Activated CD8-positive, alpha-beta memory T cell treated with anti-CD3 and anti-CD28 coated beads, Interleukin-2, amount 10 ng/mL, durations not matched to agents 7 days and 5 days (primary cell): ENCODE measurements at places on chromosomes 7 and 10.
A peak's percentile ranks its signal among the peaks of the same experiment; 100 is the strongest.

DNA sequence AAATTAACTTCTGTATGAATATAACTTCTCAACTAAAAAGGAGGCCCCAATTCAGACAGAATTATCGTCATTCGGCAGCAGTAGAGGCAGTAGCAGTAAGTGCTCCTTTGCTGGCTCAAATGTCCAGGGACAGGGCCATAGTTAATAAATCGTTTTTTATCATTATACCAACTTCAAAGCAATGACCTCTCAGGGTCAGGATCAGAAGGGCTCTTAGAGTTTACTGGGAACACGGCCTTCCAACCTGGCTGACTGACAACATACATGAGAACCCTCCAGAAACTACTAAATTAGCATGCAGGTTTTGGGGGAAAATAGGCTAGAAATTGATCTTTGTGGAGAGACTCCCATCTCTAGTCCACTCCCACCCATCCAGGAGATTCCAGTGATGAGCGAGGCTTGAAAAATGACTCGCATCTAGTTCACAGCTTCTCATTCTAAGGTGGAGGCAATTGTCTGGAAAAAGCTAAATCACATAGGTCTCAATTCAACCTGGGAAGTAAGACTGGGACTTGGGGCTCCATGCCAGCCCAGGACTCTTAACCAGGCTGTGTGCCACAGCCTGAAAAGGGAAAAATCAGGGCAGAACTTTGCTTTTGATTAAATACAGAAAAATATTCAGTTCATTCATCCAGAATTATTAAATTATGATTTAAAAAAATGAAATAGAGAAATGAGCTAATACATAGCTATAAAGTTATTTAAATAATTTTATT is 84.6 kb downstream of the ABLIM1 start:
- H3K27me3 ChIP-seq: no peaks in the 10 kb centered on the region
- no peak for DNase-seq
- no peak overlapping the region for H3K27ac ChIP-seq
- no peaks in the 10 kb centered on the region for H3K36me3 ChIP-seq
- H3K4me3 ChIP-seq: no peak overlapping the region
- H3K4me1 ChIP-seq: no peaks in the 10 kb centered on the region

- peaks cover 3% of the 10 kb centered on the region for H3K4me1 ChIP-seq
- no peaks in the 10 kb centered on the region for H3K36me3 ChIP-seq
Observed at GRCh38 chr7:469563-469961, 50.1 kb downstream of the PDGFA start.

DNA sequence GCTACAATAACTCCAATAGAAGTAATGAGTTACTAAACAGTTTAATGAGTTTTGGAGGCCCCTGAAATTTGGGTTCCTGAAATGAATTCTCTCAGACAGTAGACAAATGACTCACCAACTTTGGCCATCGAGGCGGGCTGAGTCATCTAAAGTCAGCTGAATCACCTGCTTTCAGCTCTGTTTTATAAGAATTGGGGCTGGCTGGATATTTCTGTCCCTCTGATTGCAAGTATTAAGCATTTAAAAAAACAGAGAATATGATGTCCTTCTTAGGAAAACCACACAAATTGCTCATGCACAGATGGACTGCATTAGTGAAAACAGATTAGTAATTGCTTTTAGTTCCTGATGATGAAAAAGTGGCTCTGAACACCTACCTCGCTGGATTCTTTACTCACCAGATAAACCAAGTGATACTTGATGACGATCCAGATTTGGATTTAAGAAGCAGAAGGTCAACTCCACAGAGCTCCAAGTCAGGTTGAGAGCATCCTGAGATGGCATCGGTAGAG is 59.1 kb downstream of the ZNF365 start:
- no peaks in the 10 kb centered on the region for H3K36me3 ChIP-seq
- no peak overlapping the region for H3K27ac ChIP-seq
- H3K27me3 ChIP-seq: peaks cover 22% of the 10 kb centered on the region

GRCh38 chr7:50272808-50273207 is 31.7 kb upstream of the IKZF1 start:
- H3K27me3 ChIP-seq: no peaks in the 10 kb centered on the region
- peaks cover 10% of the 10 kb centered on the region for H3K36me3 ChIP-seq
- H3K4me1 ChIP-seq: peaks cover 64% of the 10 kb centered on the region
- H3K4me3 ChIP-seq: no peak overlapping the region
- H3K27ac ChIP-seq: no peak overlapping the region

- DNase-seq: no peak
- peak within 1 kb of the TSS; percentile 41 for H3K4me3 ChIP-seq
- peaks cover 82% of the 10 kb centered on the region for H3K27me3 ChIP-seq
Observed at GRCh38 chr7:137846827-137847567, at the start of gene DGKI. DGKI (minus strand) TSS chr7:137846974.

DNA sequence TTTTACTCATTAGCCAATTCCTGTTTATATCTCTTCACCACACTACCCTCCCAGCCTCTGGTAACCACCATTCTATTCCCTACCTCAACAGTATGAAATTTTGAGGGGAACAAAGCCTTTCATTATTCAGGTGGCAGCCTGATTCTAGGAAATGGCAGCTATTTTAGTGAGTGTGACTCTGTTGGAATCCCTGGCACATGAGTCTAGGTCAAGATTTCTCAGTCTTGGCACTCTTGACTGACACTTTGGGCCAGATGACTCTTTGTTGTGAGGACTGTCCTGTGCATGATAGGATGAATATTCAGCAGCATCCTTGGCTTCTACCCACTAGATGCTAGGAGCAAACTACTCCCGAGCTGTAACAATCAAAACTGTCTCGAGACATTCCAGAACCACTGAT is 322.8 kb upstream of the PHYHIPL start:
- no peak overlapping the region for H3K27ac ChIP-seq
- H3K4me3 ChIP-seq: no peak overlapping the region
- no peaks in the 10 kb centered on the region for H3K4me1 ChIP-seq

DNA sequence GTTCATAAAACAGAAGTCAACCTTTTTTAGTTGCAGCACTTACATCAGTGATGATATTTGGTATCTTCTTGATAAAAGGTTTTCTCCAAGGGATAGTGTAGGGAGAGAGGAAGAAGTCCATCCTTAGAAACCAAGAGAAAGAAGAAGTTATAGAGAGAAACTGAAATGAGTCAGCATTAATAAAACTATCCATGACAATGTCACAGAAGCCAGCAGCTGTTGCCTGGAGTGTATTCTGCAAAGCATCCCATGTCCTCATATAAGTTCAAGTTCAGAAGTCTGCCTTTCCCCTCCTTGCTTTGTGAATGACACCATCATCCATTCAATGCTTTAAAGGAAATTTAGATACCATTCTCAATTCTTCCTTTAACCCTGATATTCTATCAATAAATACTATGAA is 14.4 kb upstream of the COL1A2 start:
- H3K36me3 ChIP-seq: no peaks in the 10 kb centered on the region
- no peak for DNase-seq
- H3K4me1 ChIP-seq: no peaks in the 10 kb centered on the region
- no peak overlapping the region for H3K27ac ChIP-seq
- no peak overlapping the region for H3K4me3 ChIP-seq

DNA sequence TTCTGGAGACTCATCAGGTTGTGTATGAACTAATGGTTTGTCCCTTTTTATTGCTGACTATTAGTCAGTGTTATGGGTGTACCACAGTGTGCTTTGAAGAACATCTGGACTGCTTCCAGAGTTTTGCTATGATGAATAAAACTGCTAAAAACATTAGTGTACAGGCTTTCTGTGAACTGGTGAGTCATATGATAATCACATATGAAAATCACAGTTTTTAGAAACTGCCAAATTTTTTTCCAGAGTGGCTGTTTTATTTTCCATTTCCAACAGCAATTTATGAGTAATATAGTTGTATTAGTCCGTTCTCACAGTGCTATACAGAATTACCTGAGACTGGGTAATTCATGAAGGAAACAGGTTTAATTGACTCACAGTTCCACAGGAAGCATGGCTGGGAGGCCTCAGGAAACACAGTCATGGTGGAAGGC is 281.2 kb upstream of the VSTM2A start:
- H3K27me3 ChIP-seq: no peaks in the 10 kb centered on the region
- no peak overlapping the region for H3K27ac ChIP-seq
- H3K36me3 ChIP-seq: no peaks in the 10 kb centered on the region

DNA sequence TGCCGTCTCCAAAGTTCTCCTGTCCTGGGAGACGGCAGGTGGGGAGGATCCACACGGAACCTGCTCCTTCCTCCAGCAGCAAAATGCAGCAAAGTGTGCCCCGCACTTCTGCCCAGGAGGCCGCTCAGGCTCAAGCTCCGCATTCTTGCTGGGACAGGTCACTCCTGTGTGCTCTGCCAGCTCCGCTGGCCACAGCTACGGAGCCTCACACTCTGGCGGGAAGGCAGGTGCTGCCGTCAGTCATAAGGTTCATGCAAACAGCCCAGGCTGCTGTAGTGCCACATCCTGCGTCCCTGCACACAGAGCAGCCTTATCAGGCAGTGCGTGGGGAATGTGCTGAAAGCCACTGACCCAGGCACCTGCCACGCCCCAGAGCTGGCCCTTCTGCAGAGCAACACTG is 22.4 kb downstream of the ADGRA1 start:
- H3K4me1 ChIP-seq: no peaks in the 10 kb centered on the region
- no peaks in the 10 kb centered on the region for H3K27me3 ChIP-seq
- DNase-seq: no peak
- peaks cover 5% of the 10 kb centered on the region for H3K36me3 ChIP-seq
- no peak overlapping the region for H3K27ac ChIP-seq
- H3K4me3 ChIP-seq: no peak overlapping the region

DNA sequence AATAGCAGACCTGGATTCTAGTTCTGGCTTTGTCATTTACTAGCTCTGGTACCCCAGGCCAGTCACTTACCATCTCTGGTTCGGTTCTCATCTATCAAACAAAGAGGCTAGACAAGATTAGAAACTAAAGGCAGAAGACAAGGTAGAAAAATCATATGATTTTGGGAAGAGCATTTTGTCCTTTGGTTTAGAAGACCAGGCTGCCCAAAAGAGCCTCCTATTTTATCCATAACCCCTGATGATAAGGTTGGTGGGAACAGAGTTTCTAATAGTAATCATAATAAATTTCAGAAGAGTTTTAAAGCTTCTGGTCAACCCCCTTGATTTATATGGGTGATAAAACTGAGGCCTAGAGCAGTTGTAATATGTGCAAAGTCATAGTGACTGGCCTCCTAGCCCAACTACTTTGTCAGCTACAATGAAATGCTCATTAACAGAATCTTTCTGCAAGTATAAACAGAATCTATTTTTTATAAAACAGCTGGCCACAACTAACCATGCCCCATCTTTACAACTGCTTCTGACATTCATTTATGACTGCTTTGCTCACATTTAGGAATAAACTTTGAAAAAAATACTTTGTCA is 23.4 kb downstream of the COX15 start:
- H3K27ac ChIP-seq: no peak overlapping the region
- no peaks in the 10 kb centered on the region for H3K27me3 ChIP-seq
- peaks cover 15% of the 10 kb centered on the region for H3K36me3 ChIP-seq
- no peak overlapping the region for H3K4me3 ChIP-seq

GRCh38 chr7:33815336-33815735 is 90.0 kb upstream of the BMPER start:
- no peak for DNase-seq
- H3K36me3 ChIP-seq: no peaks in the 10 kb centered on the region
- H3K4me3 ChIP-seq: no peak overlapping the region
- peaks cover 7% of the 10 kb centered on the region for H3K27me3 ChIP-seq
- H3K4me1 ChIP-seq: peaks cover 4% of the 10 kb centered on the region

GRCh38 chr10:790821-791551 is 101.5 kb upstream of the DIP2C start:
- H3K36me3 ChIP-seq: no peaks in the 10 kb centered on the region
- no peaks in the 10 kb centered on the region for H3K4me1 ChIP-seq
- no peak overlapping the region for H3K27ac ChIP-seq

- no peak overlapping the region for H3K4me3 ChIP-seq
Observed at GRCh38 chr10:76333796-76334195, 902.4 kb downstream of the LRMDA start.

DNA sequence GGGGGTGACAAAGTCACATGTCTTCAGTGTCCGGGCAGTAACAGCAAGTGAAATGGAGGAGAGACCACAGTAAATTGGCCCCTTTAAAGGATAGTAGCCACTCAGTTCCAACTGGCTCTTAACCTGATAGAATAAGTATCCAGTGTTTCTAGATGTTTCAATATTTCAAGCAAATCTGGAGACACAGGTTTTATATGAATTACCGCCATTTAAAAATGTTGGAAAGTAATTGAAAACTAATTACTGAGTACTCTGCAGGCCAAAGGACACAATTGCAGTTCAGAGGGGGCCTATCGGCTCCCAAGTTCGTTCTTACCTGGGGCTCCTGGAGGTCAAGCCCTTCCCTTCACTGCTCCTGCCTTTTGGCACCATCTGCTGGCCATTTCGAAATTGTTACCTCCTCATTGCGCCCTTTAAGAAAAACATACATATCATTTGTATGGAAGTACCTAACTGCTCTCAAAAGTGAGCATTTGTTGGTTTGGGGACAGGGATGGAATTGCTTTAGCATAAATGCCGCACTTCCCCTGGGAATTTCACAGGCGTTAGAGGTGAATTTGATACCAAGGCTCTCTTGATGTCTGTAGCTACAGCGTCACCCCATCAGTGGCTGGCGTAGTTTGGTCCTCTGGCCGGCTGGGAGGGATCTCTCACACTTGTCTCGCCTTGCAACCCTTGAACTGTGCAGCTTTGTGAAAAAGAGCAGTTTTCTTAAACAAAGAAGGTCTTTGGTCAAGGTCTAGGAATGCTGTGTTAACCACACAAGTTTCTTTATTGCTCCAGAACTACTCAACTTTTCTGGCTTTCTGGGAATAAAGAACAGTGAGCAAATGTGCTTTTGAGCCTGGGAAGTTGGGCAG is 220.0 kb downstream of the ARHGAP21 start:
- no peak overlapping the region for H3K27ac ChIP-seq
- peak; percentile 43 for DNase-seq
- H3K4me3 ChIP-seq: no peak overlapping the region
- no peaks in the 10 kb centered on the region for H3K4me1 ChIP-seq

GRCh38 chr7:157309988-157310668 is 26.7 kb upstream of the DNAJB6 start:
- no peak for DNase-seq
- H3K27ac ChIP-seq: no peak overlapping the region
- no peak overlapping the region for H3K4me3 ChIP-seq
- H3K36me3 ChIP-seq: peaks cover 1% of the 10 kb centered on the region
- H3K27me3 ChIP-seq: no peaks in the 10 kb centered on the region

DNA sequence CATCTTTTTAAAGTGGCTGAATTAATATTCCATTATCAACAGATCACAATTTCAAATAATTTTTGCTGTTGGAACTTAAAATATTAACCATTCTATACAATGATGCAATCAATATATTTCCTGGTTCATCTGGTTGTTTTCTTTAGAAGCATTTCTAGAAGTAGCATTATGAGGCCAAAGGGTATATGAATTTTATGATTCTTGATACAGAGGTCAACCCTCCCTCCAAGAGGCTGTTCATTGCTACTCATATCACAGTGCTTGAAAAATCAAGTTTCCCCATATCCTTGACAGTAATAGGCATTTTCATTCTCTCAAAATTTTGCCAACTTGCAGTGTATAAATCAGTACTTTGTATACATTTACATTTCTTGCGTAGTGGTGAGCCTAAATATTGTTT is 312.6 kb downstream of the BMPER start:
- no peak overlapping the region for H3K27ac ChIP-seq
- H3K36me3 ChIP-seq: no peaks in the 10 kb centered on the region

GRCh38 chr10:116355341-116355740 is 31.1 kb downstream of the CCDC172 start:
- H3K27ac ChIP-seq: no peak overlapping the region
- no peak for DNase-seq
- H3K36me3 ChIP-seq: no peaks in the 10 kb centered on the region

- H3K27me3 ChIP-seq: peaks cover 18% of the 10 kb centered on the region
- no peak for DNase-seq
- H3K36me3 ChIP-seq: peaks cover 2% of the 10 kb centered on the region
- H3K4me3 ChIP-seq: peak overlapping the region; percentile 70
- peak overlapping the region; percentile 85 for H3K27ac ChIP-seq
Observed at GRCh38 chr7:29091715-29092114, 54.6 kb downstream of the CPVL start.

GRCh38 chr10:43978936-43979335 is 330.3 kb upstream of the ZNF32 start:
- DNase-seq: no peak
- no peak overlapping the region for H3K27ac ChIP-seq
- H3K36me3 ChIP-seq: no peaks in the 10 kb centered on the region
